ENCODE measurements at places on chromosomes 6 and 20.

- no peak for DNase-seq
Measured at GRCh38 chr6:69973763-69974162, 107.4 kb downstream of the COL19A1 start.

DNA sequence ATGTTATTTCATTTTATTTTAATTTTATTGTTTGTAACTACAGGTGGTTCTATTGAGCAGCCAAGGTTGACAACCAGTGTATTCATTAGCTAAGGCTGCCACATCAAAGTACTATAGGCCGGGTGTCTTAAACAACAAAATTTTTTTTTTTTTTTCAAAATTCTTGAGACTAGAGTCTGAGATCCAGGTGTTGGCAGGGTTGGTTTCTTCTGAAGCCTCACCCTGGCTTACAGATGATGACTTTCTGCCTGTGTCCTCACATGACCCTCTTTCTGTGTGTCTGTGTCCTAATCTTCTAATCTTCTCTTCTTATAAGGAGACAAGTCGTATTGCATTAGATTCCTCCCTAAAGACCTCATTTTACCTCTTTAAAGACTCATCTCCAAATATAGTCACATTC, 208.4 kb downstream of the MANEA start:
- DNase-seq = no peak

DNA sequence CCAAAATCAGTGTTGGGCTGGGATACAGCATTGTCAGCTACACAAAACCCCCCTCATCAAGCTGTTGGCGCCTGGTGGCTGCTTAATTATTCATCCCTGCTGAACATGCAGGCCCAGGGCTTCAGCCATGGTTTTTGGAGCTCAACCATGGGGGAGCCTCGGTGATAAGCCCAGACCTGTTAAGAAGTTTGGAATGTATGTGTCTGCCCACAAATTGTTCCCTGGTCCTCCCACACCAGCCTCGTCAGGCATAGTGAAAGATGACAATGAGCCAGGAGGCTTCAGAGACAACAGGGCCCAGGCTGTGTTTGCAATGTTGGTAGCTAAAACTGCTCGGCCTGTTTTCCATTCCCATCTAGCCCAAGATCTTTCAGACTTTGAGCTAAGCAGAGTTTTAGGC, 34.8 kb upstream of the SIRPA start:
- DNase-seq = no peak

DNA sequence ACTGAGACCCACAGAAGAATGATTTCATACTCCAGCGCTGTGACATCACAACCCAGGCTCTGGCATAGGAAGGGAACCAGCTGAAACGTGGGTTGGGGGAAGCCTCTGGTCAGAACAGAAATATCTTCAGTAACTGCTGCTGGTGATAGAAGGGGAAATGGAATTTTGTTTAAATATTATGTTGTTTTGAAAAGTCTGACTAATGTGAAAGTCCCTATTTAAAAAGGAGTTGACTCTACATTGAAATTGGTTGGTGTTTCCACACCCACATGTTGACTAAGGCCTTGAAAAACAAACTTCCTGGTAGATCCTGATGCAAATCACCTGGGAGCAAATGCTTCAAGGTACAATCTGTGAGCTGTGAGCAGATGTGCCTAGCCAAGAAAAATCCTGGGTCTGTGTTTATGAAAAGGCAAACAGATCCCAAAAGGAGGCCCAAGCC, 24.5 kb upstream of the TCP11 start:
- no peak for DNase-seq

DNA sequence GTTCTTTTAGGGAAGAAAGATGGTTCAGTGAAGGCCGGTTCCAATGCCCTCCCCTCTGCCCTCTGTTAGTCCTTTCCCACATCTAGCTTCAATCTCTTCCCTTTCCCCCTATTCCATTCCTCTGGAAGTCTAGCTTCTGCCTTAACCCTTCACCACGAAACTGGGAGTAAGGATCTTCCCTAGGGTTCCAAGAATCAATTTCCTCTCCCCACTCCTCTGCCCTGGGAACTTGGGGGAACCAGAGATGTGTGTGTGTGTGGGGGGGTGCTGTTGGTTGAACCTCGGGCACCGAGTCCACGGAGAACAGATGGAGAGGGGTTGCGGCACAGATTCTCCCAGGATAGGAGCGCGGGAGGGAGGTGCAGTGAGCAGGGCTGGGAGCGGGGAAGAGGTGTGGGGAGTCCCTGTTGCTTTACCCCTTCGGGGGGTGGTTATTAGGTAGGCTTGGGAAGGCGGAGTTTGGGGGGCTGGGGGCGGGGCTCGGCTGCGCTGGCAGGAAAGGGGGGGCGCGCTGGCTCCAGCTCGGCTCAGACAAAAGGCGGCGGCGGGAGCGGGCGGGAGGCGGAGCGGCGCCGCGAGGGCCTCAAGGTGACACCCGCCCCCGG, at the start of gene TMEM151B:
TMEM151B (plus strand) TSS at position 530 of the 605 bp plus-strand sequence. CDS start 293 bp downstream, outside the sequence.
- no peak for DNase-seq

- peak; percentile 35 for DNase-seq
Measured at GRCh38 chr6:43628393-43629103, 516 bp downstream of the GTPBP2 start.

DNA sequence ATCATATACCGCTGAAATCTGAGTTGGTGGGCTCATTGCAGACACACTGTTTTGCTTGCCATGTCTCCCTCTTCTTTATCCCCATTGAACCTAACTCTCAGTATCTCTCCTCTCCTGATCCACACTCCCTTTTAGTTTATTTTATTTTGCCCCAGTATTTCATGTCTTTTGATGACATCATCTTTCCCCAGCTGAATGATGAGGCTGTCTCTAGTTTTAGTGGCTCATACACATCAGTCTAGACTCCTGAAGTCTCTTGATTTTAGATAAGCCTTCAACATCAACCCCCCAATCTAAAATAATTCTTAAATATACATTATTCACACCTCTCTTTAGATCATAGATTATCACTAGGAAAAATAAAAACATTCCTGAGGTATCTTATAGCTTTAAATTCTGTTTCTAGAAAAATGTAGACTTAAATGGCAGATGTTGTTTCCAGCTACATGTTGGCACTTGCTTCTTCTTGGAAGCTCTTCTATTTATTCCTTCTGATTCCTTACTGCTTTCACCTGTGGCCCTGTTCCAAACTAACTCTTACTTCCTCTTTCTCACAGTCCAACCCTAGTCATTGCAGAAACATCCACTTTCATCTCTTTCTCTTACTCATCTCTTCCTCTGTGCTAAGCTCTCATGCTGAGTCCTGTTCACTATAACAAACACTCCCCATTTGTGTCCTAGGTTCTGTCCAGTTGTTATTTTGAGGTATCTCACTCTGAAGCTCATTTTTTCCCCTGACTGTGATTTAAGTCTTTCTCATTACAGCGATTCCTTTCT, 191.9 kb upstream of the SLC35B3 start:
- DNase-seq = no peak

- no peak for DNase-seq
Measured at GRCh38 chr20:47688385-47689381, 96.6 kb downstream of the SULF2 start.

All from activated CD4-positive, alpha-beta T cell treated with anti-CD3 and anti-CD28 coated beads, Interleukin-2, amount 50 U/mL, for 4 hours (primary cell).